Stimulated activated CD8-positive, alpha-beta memory T cell treated with anti-CD3 and anti-CD28 coated beads, Interleukin-15, amount 100 ng/mL, for 4 hours (primary cell): ENCODE measurements at places on chromosomes 7 and 10.

DNA sequence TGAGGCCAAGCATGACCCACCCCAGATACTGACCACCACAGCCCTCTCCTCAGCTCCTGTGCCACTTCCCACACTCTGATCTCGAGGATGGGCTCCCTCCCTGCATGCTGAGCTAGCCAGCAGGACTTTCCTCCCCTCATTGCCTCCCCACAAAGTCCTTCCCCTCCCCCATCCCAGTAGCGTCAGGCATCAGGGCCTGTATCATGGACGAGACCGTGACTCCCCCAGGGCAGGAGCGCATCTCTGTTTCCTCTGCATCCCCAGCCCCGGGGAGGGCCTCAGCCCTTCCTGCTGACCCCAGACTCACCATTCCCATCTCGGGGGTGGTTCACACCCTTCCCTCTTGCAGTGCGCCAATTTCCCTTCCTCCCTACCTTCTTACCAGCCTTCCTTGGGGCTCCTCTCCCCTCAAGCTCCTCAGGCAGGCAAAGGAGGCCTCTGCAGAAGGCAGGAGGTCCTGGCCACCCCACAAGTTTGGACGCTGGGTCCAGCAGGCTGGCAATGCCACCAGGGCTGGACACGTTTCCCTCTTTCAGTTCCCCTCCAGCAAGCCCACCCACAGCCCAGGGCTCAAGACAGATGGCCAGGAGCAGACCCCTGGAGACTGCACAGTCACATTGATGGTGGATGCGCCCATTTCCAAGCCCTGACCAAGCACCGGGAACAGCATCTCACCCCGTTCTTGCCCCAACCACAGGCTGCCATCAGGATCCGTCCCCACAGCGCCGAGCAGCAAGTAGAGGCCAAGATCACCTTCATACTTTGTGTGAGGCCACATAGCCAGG lies 36.5 kb downstream of the GRID1 start:
- no peak for DNase-seq

- DNase-seq = no peak
These were observed 71.1 kb upstream of the TFEC start for GRCh38 chr7:116101704-116102103.

- DNase-seq = no peak
These were observed 22.5 kb upstream of the MKLN1 start for GRCh38 chr7:131305152-131305551.

GRCh38 chr7:84547331-84547730 lies 352.7 kb upstream of the SEMA3A start:
- DNase-seq = no peak

GRCh38 chr10:62726142-62726541 lies 78.4 kb upstream of the ADO start:
- DNase-seq = peak; percentile 68

DNA sequence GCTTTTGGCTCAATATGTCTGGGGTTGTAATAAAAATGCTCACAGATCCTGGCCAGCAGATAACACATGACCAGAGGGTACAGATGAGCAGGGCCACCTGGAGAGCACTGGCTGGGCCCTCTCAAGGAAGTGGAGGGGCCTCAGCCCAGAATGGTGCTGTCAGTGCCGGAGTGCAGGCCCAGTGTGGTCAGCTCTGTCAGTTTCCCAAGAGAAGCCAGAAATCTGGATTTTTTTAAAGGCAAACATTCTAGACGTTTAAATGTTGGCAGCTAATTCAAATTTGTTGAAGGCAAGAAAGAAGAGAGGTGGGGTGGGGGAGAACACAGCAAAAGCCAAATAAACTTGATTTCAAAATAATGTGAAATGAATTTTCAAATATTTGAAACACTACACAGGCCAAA lies 2.0 kb downstream of the C10orf105 start:
- DNase-seq = no peak

- no peak for DNase-seq
These were observed 1120.6 kb downstream of the SORCS3 start for GRCh38 chr10:105761576-105762260.

GRCh38 chr10:72186258-72186981 lies 29.4 kb upstream of the ANAPC16 start:
- DNase-seq = no peak

- DNase-seq = no peak
These were observed 28.6 kb downstream of the RABGEF1 start for GRCh38 chr7:66768865-66769832.

DNA sequence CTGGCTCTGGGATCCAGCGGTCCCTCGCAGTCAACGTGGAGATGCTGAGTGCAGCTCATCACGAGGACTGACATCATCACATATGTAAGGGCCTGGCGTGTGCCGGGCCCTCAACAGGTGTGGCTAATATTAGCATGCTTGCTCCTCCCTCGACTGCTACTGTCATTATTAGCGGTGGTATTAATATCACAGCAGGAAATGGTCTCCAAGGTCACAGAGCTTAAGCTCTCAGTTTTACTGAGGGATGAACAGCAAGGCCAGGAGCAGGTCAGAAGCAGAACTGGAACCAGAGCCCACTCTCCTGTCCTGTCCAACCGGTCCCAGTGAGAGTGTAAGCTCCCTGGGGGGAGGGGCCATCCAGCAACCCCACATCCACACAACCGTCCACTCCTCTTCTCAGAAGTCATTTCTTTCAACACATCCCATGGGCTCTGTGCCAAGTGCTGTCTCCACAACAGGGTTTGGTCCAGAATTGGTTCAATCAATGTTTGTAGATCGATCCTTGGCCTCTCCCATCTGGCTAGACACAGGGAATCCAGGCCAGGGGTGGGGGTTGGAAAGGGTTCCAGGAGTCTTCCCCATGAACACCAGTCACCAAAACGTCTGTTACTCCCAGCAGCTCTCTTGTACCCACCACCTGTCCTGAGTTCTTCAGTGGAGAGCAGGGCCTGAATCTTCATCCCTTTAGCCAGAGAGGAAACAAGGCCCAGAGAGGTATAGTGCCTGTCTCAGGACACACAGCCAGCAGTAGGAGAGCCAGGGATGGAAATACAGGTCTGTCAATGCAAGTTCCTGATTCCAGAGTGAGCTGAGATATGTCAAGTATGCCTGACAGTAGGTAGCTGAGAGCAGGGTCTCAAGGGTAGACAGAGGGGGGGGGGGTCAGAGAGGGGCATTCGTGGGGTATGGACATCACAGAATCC lies 45.3 kb upstream of the ZMIZ1 start:
- DNase-seq = no peak

- no peak for DNase-seq
These were observed 469.8 kb downstream of the KIF20B start for GRCh38 chr10:90171014-90171722.

DNA sequence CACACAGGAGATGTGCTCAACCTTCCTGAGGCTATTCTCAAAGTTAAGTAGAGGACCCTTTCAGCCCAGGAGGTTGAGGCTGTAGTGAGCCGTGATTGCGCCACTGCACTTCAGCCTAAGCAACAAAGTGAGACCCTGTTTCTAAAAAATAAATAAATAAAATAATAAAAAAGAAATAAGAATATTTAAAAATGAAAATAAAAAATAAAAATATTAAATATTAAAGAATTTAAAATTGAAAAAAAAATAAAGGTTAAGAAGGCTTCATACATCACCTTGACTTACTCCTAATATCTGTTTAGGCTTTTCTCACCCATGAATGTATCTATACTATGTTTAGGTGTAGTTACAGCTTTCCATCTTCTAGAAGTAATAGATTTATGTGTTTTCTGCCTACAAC lies 187.5 kb upstream of the AGK start:
- DNase-seq = no peak

GRCh38 chr7:33903791-33904680 lies 1.3 kb upstream of the BMPER start:
- DNase-seq = no peak

- no peak for DNase-seq
These were observed 6.9 kb upstream of the MINDY4 start for GRCh38 chr7:30764030-30764975.

DNA sequence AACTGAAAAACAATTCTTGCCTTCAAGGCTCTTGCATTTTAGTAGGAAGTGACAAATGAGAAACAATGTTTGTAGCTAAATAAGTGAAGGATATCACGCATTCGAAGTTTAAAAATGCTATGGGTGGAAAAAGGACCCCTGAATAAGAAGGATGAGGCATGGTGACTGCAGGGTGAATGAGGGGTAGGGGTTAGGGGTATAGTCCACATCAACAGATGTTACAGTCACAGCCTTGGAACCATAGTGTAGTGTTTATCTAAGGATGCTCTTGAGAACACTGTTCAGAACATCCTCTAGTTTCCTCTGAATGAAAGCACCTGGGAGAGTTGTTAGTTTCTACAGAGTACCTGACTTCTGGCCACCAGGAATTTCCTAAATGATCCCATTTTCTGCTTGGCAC lies 157.0 kb downstream of the RELN start:
- no peak for DNase-seq

DNA sequence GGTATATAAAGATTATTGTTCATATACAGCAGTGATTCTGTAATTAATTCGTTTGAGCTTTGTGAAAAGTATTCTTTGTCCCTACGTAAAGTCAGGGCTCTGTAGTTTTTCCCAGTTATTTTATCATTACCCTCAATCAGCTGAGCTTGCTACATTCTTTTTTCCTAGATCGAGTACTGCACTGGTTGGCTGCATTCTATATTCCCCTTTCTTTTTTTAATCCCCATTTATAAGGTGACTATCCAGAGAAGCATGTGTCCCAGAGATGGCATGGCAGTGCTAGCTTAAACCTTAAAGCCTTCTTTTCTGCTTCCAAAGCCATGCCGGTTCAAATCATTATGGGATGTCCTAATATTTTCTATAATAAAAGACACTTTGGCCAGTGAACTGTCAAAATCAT lies 230.1 kb upstream of the CELF2 start:
- no peak for DNase-seq

- DNase-seq = no peak
These were observed 401.4 kb downstream of the TNS3 start for GRCh38 chr7:47180516-47180826.

DNA sequence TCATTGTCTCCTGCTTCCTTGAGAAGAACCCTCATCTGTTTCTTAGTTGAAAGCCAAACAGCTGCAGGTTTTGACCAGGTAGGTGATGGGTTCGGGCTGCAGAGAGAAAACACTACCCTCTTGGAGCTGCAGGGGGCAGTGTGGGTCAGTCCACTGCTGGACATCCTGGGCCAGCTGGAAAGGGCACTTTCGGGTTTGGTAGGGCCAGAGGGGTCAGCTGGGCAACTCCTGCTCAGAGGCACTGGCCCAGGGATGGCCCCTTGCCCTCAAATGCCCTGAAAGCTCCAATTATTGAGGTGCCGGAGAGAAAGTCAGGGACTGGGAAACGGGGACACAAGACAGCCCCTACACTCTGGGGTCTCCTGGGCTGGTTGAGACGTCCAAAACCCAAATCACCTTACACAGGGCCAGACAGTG lies 90.7 kb downstream of the MKI67 start:
- DNase-seq = no peak

GRCh38 chr7:143456992-143457793 lies 13.9 kb downstream of the TAS2R60 start:
- no peak for DNase-seq

GRCh38 chr10:98384531-98385133 lies 30.4 kb downstream of the PYROXD2 start:
- DNase-seq = no peak

DNA sequence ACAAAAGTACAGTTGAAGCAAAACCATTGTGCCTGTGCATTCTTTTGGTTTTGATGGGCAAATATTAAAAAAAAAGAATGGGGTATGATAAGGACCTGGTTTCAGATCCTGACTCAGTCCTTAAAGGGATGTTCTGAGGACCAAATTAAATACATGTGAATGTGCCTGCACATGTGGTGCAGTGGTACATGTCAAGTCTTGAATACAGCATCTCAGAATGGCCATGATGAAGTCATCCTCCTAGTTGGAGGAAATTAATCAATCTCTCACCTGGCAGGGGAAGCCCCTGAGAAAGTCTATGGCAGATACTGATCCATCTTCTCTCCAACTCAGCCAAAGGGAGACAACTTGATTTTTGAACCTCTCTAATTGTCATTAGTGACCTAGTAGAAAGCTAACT lies 207.0 kb downstream of the SUGCT start:
- DNase-seq = no peak

- DNase-seq = peak; percentile 32
These were observed 233.9 kb upstream of the CACNA2D1 start for GRCh38 chr7:82677493-82677892.

GRCh38 chr7:151138153-151138851 lies 29.2 kb downstream of the GBX1 start:
- no peak for DNase-seq

- DNase-seq = no peak
These were observed 84.3 kb downstream of the WDFY4 start for GRCh38 chr10:48768926-48769325.

GRCh38 chr7:138865843-138866242 lies 67.8 kb upstream of the ATP6V0A4 start:
- peak; percentile 9 for DNase-seq

GRCh38 chr10:72704117-72704516 lies 12.2 kb downstream of the MCU start:
- no peak for DNase-seq

GRCh38 chr7:96861-97260 lies 95.5 kb upstream of the FAM20C start:
- no peak for DNase-seq

DNA sequence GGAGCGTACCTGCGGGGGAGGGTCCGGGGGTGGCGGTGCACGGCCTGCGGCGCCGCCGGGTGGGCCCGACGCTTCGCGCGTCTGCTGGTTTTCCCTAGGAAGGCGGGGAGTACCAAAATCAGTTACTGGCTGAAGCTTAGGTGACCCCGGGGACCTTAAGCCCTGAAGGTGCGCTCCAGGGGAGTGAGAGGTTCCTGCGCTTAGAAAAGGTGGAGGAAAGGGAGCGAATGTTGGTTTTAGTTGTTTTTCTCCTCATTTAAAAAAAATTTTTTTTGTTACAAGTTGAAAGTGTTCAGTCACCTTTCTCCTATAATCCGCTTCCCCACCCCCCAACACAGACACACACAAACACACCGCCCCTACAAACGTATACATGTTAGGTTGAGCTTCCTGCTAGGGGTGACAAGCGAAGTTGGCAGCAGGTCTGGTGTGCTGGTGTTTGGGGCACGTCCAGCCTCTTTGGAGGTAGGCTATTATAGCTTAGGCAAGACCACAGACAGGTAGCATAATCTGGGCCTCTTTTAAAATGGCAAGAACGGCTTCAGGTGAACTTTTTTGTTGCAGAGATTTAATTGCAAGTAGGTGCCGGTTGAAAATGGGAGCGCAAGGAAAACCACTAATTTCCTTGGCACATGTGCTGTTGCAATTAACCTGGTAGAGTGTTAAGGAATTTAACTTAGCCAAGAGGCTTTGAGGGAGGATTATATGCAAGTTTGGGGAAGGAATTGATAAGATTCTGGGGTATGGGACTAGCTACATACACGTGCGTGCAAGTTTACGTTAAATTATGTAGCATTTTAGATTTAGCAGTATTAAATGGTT lies 945 bp downstream of the ADD3 start:
- DNase-seq = peak; percentile 4

GRCh38 chr10:52351914-52352330 lies 37.8 kb downstream of the DKK1 start:
- no peak for DNase-seq

- DNase-seq = no peak
These were observed 6.4 kb downstream of the SPOCK2 start for GRCh38 chr10:72081772-72082590.

- no peak for DNase-seq
These were observed 37.9 kb downstream of the ADAM12 start for GRCh38 chr10:126350216-126350992.

GRCh38 chr7:114921631-114922025 lies 266 bp upstream of the MDFIC start:
- no peak for DNase-seq
